Stimulated activated CD8-positive, alpha-beta memory T cell treated with anti-CD3 and anti-CD28 coated beads, Interleukin-7, amount 100 ng/mL, for 4 hours (primary cell): ENCODE measurements at places on chromosomes 13 and 19.

GRCh38 chr13:77062097-77062496 lies 35.1 kb upstream of the FBXL3 start:
- no peak for DNase-seq

- DNase-seq: peak; percentile 84
Measured at GRCh38 chr19:1266129-1266915, 2.8 kb upstream of the CIRBP start.

DNA sequence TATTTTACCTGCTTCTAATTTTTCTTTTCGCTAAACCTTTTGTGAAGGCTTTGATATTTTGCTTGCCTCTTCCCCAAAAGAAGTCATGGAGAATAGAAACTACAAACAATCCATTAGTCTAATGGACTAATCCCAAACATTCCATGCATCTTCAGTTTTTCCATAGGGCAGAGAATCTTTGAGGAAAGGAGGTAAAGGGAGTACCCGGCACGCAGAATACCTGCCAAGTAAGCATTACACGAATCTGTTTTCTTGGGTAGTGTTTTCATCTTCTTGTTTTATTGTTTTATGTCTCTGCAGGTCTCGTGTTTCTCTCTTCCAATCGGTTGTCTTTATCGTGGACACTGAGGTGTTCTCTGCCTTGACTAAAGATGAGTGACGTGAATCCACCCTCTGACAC lies at the start of gene NLRP8:
Gene NLRP8 (plus strand): TSS at position 301 of the 400 bp plus-strand sequence.
- DNase-seq: no peak

DNA sequence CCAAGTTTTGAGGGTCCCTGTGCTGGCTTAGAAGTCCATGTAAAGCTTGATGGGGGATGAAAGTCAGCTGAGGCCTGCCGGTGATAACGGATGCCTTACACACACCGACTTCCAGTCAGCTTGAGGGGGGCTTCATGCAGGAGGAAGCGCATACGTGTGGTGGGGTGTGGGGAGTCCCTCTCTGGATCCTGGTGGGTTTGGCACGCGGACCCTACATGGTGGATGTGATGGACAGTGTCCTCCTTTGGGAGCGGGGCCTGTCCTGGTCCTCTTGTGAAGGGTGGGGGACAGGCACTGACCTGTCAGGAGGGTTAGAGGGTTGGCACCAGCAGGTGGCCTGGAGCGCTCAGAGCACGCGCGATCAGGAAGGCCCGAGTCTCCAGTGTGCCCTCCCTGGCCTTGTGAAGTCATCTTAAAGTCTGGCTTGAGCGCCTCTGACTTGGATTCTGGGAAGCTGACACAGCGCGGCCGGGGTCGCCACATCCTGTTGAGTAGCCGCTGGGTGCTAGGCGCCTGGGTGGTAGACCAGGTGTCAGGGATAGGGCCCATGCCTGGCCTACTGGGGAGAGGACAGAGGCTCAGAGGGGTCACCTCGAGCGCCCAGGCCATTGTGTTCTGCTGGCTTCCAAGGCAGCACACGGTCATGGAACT lies 2.9 kb downstream of the DAZAP1 start:
- DNase-seq: no peak
